ENCODE measurements at places on chromosomes 7 and 10.

- DNase-seq: no peak
Observed at GRCh38 chr10:8104721-8105120, 50.2 kb downstream of the GATA3 start.

DNA sequence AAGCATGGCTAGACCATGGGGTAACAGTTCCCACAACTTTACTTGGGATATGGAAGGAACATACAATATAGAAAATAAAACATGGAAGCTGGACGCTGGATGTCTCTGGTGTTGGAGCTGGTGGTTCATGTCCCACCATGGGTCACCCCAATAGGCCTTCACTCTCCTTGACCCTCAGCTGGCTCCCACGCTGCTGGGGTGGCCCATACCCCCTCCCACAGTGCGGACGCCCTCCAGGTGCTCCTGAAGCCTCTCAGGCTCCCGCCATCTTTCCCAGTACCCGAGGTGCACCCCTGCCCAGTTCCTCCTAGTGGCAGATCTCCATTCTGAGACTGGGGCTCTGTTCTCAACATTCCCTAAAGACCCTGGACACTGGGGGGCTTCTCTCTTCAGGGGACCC, 5.8 kb upstream of the CPA1 start:
- DNase-seq: no peak

- DNase-seq: no peak
Observed at GRCh38 chr7:79405368-79405767, 48.1 kb downstream of the MAGI2 start.

- peak; percentile 63 for DNase-seq
Observed at GRCh38 chr10:71598621-71599055, 120.9 kb downstream of the C10orf105 start.

GRCh38 chr7:68813551-68814080, 784.7 kb upstream of the AUTS2 start:
- DNase-seq: no peak

DNA sequence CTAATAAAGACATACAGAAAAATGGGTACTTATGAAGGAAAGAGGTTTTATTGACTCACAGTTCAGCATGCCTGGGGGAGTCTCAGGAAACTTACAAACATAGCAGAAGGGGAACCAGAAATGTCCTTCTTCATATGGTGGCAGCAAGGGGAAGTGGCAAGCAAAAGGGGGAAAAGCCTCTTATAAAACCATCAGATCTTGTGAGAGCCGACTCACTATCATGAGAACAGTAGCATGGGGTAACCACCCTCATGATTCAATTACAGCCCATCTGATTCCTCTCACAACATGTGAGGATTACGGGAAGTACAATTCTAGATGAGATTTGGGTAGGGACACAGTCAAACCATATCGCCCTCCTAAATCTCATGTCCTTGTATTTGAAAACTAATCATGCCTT, 1305.4 kb upstream of the SORCS1 start:
- DNase-seq: no peak

DNA sequence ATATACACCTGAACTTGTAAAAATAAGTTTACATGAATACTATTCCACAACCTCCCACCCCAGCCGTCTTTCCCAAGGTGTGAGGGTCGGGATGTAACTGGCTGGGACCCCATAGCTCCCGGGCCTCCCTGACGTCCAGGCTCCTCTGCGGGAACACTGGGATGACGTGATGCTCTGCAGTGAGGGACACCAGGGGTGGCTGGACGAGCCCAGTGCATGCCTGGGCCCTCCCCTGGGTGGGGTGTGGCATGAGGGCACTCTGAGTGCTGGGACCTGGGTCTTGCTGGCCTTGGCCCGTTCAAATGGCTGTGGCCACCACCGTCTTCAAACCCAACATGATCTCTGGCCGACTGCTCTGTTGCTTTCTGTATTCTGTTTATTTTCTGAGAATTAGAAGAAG, 182.4 kb downstream of the DNAJB6 start:
- DNase-seq: no peak

DNA sequence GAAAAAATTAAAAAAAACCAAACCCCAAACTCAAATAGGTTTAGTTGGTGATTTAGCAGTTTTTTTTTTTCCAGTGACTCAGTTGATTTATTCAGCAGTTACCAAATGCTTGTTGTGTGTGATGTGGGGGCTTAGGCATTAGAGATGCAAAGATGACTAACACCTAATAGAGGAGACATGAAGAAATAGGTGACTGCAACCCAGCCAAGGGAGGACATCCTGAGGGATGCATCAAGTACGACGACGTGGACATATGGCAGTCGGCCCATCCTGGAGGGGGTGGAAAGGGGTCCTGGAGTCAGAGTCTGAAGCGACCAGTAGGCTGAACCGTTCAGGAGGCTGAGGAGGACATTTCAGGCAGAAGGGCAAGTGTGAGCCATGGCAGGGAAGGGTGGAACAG, 35.5 kb downstream of the LRMDA start:
- peak; percentile 26 for DNase-seq

Measured in urothelium cell line (cell line).